Brain (organoid and tissue), 16 donors: ENCODE measurements at places on chromosomes 12 and 14.

GRCh38 chr12:98743362-98743953 lies 98.4 kb downstream of the APAF1 start:
- no peak for DNase-seq

DNA sequence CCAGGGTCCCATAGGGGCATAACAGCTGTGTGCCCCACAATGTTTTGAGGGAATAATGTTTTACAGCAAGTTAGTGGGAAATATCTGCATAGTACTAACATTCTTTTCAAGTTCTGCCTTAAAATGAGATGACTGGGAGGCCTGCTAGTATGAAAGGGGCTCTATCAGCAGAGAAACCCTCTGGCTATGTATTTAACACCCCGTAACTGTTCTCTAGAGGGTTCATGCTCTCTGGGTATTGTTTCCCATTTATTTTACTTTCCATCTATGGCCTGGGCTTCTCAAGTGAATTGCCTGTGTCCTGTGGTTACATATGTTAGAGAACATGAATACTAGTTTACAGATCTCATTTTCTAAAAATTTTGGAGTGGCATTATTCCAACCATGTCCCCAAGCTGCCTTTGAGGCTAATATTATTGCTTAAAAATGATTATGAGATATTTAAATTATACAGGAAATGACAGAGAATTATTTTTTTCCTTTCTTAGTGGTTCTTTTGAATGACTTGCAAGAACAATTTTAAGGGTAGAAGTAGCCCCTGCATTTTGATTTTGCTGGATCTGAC lies 37.5 kb downstream of the GNG2 start:
- DNase-seq, result no peak

- DNase-seq, result peak; percentile 69
Observed at GRCh38 chr12:8145754-8146441, 10.9 kb upstream of the ZNF705A start.

GRCh38 chr14:34246206-34246605 lies 215.8 kb downstream of the SPTSSA start:
- no peak for DNase-seq

- peak; percentile 68 for DNase-seq
Observed at GRCh38 chr12:119258149-119258548, 76.4 kb upstream of the CCDC60 start.

- DNase-seq, result no peak
Observed at GRCh38 chr14:71620401-71620800, 311.8 kb upstream of the RGS6 start.

- no peak for DNase-seq
Observed at GRCh38 chr12:15651371-15651770, 137.8 kb downstream of the EPS8 start.

GRCh38 chr12:129208566-129208965 lies 355.3 kb downstream of the GLT1D1 start:
- DNase-seq, result no peak

DNA sequence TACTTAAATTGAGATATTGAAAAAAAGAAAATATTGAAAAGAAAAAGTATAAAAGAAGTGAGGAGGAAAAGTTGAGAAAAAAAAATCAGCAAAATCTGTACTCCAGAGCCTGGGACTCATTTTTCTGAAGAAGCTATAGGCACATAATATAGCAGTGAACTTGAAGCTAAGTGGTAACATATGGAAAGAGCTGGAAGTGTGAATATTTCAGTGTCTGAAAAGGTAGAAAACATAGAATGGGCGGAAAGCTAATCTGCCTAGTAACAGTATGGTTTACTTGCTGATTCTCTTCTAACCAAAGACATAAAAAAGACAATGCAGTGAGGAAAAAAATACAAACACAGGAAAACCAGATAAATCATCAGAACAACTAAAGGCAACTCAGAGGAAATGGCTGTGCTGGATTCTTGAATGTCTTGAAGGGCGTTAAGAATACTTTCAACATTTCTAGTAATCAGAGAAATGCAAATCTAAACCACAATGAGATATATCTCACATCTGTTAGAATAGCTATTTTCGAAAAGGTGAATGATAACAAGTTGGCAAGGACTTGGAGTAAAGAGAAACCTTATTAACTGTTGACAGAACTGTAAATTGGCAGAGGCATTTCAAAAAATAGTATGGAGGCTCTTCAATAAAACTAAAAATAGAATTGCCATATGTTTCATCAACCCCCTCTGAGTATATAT lies 784.6 kb downstream of the LRFN5 start:
- DNase-seq, result no peak

DNA sequence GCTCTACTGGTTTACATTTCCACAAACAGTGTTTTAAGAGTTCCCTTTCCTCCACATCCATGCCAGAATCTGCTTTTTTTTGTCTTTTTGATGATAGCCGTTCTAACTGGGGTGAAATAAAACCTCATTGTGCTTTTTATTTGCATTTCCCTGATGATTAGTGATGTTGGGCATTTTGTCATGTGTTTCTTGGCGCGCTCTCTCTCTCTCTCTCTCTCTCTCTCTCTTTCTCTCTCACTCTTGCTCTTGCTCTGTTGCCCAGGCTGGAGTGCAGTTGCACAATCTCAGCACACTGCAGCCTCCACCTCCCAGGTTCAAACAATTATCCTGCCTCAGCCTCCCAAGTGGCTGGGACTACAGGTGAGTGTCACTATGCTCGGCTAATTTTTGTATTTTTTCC lies 9.6 kb upstream of the MIS18BP1 start:
- DNase-seq, result no peak

- DNase-seq, result no peak
Observed at GRCh38 chr12:88519802-88520435, 60.4 kb downstream of the KITLG start.

- DNase-seq, result peak; percentile 78
Observed at GRCh38 chr14:64762044-64763034, 58.1 kb downstream of the PLEKHG3 start.

- no peak for DNase-seq
Observed at GRCh38 chr14:81007131-81007530, 51.7 kb downstream of the TSHR start.

GRCh38 chr14:95037273-95037672 lies 120.1 kb downstream of the DICER1 start:
- DNase-seq, result no peak

- peak; percentile 36 for DNase-seq
Observed at GRCh38 chr12:104057771-104058197, 6.5 kb upstream of the HCFC2 start.

DNA sequence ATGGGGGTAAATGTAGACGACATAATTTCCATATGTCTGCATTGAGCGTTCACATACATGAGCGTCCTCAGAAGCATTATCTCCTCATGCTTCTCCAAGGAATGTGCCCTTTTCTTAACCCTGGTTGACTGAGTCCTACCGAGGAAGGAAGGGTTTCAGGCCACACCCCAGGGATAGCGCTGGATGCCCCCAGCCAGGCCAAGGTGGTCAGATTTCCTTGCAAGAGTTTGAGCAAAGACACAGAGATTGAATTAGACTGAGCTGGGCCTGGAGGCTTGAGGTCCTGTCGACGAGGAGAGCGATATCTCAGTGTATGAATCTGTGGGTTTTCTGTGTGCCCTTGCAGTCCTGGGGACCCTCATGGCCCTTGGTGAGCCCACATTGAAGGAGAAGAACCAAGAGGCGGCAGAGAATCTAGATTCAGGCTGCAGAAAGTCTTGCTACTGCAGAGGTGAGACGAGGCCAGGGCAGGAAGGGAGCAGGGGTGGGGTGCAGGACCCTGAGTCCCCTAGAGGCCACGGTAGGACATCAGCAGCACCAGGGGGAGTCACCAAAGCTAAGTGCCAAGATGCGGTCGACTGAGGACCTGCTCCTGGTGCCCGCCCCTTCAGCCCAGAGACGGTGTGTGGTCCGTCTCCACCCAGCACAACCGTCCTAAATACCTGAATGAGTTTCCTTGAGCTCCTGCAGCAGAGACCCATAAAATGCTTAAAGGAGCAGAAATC lies 94.7 kb upstream of the DIO3 start:
- DNase-seq, result no peak

DNA sequence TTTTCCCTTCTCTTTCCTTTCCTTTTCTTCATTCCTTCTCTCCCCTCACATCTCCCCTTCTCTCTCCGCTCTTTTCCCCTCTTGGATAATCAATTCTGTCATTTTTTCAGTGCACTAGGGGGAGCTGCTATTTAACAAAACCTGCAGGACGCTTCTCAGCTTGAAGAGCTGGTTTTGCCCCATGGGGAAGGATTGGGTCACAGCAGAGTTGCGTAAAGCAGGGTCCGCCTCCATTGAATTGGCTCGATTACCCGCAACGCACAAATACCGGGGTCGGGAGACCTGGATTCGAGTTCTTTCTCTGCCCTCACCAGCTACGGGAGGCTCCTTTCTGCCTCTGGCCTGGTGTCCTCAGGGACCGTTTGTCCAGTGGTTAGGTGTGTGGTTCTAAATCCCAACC lies 42.1 kb upstream of the CHGA start:
- DNase-seq, result peak; percentile 53

DNA sequence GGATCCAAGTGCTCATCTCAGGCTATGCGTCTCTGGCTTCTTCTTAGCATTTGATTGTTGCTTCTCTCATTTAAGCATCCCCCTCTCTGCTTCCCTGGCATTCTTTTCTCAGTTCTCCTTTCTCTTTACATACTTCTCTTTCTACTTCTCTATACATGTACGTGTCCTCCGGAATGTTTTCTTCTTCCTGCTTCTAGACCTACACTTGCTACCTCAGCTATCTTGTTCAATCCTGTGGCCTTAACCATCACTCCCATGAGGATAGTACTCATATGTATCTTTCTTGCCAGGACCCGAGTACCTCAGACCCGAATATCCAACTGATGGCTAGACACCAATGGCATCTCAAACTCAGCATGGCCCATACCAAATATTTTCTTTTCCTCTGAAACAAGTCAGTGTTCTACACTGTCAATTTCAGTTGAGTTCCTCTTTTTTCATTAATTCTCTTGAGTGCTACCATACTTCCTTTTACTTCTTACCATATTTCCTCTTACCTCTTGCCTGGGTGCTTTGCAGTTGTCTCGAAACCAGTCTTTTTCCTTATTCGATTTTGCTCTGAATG lies 115.1 kb upstream of the SLC38A2 start:
- DNase-seq, result no peak

DNA sequence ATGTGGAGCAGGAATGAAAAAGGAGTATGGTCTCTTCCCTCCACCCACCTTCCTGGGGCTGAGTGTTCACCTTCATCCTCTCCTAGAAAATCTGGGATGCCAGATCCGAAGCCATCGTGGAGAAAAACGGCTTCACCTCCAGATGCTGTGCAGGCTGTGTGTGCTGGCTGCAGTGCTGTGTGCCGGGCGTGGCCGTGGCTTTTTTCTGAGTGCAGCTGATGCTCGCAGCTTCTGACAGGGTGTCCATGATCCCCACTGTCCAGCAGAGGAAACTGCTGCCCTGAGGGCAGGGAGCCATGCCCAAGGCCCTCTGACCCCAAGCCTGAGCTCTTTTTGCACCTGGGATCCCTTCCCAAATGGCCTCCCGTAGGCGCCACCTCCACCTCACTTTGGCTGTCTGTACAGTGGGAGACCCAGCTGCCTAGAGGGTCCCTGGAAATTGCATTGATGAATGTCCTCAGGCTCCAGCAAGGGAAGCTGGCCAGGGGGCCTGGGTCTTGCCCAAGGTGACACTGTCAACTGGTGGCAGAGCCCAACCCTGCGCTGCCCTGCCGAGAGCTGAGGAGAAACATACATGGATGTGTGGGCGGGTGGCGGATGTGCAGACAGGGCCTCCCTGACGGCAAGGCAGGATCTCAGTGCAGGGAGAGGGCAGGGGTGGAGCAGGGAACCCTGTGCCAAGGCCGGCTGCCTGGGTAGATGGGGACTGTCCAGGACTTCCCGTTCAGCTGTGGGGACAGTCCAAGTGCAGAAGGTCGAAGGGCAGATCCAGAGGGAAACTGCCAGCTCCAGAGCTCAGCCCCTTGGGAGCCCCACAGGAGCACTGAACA lies 53.3 kb downstream of the BEGAIN start:
- DNase-seq, result no peak

GRCh38 chr14:105249182-105250007 lies 1.1 kb downstream of the BTBD6 start:
- DNase-seq, result peak; percentile 13

DNA sequence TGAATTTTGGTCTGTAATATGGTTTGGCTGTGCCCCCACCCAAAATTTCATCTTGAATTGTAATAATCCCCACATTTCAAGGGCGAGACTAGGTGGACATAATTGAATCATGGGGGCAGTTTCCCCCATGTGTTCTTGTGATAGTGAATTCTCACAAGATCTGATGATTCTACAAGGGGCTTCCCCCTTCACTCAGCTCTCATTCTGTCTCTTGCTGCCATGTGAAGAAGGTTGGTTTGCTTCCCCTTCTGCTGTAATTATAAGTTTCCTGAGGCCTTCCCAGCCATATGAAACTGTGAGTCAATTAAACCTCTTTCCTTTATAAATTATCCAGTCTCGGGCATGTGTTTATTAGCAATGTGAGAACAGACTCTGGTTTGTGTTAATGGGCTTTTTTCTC lies 5.9 kb downstream of the LRRC9 start:
- no peak for DNase-seq

DNA sequence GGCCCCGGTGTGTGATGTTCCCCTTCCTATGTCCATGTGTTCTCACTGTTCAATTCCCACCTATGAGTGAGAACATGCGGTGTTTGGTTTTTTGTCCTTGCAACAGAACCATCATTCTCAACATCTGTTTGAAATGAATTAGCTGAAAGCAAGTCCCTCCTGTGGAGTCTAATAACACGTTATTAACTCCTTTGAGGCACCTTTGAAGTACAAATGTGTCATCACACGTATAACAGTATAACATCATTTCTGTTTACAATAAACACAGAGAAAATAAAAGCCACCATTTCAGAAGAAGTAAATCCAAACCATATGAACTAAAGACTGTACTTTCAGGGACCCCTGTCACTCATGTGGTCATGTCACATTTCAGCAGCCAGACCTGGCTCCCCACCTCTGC lies 198.5 kb downstream of the STXBP6 start:
- DNase-seq, result no peak
